Stimulated activated CD4-positive, alpha-beta T cell treated with anti-CD3 and anti-CD28 coated beads, Interleukin-15, amount 100 ng/mL, for 1 hour (primary cell): ENCODE measurements at places on chromosomes 12 and 14.

DNA sequence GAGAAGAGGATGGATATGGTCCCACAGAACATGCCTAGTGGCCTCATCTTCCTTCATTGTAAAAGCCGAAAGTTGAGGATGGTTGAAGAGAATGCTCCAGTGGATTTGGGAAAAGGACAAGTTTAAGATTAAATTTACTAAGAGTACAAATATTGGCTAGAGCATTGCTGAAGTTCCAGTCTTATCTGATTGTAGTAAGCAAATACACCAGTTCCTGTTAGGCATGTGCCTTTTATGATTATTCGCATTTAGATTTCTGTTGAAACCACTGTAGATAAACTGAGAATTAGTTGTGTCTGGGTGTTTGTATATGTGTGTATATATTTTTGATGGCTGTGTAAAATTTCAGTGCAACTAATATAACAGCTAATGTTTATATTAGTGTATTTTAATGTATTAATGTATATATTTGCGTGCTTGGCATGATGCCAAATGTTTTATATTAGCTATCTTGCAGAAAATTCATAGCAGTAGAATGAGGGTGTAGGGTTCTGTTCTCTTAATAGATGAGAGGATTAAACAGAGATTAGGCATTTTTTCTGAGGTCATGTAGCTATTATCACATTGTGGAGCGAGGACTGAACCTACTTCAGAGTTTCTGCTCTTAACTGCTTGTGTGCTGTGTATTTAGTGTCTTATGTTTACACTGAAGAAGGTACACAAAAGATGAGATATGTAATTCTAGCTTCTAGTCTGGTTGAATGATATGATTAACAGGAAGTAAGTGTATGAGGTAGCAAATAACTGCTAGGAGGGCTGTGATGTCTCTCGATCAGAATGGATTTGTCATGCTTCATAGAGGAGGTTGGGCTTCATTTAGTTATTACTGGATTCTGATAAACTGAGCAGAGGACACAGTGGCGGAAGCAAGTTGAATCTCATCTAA, 21.1 kb downstream of the FKBP3 start:
- DNase-seq = no peak

DNA sequence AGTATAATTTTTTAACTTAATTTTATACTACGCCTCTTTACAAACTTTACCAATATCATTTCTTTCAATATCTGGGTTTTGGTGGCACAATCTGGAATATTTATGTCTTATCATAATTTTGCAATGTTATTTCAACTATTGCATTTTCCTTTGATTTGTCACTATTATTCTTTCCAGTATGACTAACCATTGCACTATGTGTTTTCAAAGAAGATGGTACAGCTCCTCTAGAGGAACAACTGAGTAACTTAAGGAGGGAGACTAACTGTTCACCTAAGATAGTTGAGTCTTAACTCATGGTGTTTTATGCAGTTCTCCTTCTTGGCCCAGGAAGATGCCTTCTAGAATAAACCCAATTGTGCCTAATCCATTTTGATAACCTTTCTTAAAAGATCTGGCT, 60.5 kb upstream of the KIF21A start:
- DNase-seq = no peak

GRCh38 chr12:67579662-67580003, 68.9 kb upstream of the DYRK2 start:
- DNase-seq = no peak

DNA sequence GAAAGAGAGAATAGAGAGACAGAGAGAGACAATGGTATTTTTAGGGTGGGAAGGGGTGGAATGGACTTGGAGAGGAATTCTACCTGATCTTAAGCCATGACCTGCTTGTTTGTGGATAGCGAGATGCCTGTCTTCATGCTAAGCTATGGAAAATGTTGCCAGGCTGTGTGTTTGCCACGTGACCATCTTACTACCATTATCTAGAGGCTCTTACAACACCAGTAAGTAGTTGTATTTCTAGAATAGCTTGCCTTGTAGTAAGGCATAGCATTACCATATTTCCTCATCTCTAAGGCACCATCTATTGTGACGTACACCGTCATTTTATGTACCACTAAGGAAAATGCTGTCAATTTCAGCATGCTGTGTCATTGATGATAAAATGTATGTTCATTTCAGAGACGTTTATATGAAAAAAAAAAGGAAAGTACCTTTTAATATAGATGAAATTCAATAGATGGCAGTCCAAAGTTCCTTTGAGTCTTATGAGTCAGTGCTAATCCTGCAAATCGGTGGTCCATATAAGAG, 75.6 kb upstream of the RASSF3 start:
- DNase-seq = no peak

DNA sequence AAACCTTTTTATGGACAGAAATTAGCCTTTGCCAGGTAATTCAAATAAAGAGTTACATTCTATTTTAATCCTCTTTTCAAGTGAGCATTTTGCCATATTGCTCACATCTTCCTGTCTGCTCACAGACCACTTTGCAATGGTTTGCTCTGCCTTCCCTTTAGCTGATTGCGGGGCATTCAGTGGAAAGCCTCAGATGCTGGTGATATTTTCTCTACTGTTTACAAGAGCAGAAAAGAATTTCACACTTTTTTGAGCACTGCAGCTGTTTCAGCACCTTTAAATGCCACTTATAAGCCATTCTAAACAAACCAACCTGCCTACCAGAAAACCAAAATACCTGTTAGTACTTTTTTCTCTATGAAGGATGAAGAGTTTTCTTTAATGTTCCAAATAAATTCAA, 195.7 kb upstream of the LRIG3 start:
- DNase-seq = no peak
